HepG2 (cell line): ENCODE measurements at places on chromosomes 5 and 9. TPM values are rescaled to one million over a fixed set of nuclear protein-coding genes. Genes with fewer than 3 reads are reported as not detected.

Gene TLX3
- not detected in 2 replicates for total RNA-seq

Gene NEUROG1
- total RNA-seq: not detected in 2 replicates

DNA sequence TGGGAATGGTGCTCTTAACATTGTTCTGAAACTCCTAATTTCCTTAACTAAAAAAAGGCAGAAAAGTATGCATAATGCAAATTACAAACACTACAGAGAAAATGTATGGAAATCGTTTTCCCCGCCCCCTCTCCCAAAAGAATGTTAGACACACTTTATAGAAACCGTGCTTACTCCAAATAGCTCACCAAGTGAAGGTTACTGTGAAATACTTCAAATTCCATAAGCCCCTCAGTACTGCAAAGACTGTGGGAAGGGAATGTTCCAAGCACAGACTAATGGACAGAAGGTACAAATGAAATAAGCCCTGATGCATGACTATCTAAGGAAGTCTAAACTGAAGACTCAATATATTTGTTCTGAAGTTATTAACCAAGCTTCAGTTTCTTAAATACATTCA is 12.5 kb downstream of the MAPKAP1 start:
- DNase-seq: peak; percentile 74

Gene NR6A1
- 31.5 and 50.9 TPM in 2 replicates for total RNA-seq

DNA sequence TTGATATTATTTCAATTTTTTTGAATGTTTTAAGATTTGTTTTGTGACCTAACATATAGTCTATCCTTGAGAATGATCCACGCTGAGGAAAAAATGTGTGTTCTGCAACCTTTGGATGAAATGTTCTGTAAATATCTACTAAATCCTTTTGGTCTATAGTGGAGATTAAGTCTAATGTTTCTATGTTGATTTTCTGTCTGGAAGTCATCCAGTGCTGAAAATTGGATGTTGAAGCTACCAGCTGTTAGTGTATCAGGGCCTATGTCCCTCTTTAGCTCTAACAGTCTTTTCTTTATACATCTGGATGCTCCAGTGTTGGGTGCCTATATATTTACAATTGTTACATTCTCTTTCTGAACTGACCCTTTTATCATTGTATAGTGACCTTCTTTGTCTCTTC is 422.3 kb downstream of the TMEM232 start:
- DNase-seq: no peak

GRCh38 chr5:17944046-17944445 is 309.8 kb downstream of the TAF11L14 start:
- no peak for DNase-seq

DNA sequence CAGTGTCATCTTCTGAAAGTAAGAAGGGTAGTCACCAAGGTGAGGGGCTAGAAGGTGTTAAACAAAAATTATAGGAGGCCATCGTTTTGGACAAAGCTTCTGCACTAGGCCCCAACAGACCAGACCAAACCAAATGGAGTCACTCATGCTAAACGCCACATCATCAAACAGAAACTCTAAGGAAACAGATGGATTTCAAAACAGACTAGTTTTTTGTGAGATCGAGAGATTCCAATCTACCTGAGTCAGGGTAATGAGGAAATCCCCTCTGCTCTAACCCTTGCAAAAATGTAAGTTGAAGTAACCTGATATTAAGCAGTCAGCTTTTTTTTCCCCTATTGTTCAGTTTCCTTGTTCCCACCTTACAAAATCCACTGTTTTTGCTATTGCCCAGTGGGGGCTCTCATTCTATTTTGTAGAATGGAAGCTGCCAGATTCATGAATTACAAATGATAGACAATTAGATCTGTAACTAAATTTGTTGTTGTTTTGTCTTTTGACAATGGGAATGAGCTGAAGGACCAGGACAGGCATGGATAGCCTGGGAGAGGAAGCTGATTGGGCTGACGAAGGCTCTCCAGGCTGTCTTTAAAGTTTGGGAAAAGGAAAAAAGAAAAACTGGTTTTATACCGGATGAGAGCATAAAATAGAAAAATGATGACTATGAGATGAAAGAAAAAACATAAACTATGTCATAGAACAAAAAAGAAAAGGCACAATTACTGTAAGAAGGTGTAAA is 94.7 kb upstream of the ADAMTSL1 start:
- DNase-seq: no peak

DNA sequence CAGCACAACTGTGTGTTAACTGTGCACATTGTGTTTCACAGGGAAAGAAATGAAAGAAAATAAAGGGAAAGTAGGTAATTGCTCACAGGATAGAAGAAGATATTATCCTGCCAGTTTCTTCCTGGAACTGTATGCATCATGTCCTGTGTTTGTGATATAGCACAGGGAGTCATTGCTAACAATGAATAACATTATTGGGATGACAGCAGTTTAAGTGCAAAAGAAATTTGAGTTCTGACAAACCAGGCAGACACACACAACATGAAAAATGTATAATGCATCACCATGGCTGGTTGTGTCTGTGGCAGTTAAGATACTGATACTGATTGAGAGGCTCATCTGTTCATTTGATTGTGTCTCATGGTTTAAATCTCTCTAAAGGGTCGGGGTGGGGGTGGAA is 145.4 kb downstream of the SPATA31D1 start:
- no peak for DNase-seq

DNA sequence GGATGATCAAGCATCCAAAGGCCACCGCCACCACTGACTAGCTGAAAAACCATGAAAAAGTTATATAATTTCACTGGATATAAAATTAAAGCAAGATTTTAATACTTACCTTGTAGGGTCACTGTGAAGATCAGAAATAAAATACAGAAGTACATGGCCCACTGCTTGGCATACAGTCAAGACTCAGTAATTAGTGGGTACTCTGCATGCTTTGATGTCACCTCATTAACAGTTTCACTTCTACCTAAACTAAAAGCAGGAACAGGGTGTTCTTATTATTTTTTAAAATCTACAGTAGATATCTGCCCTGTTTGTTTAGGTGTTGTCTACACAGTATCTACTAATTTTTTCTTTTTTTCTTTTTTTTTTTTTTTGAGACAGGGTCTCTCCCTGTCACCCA is 66.4 kb downstream of the NFIB start:
- no peak for DNase-seq

- DNase-seq: no peak
Observed at GRCh38 chr9:118767571-118767970, 601.7 kb downstream of the BRINP1 start.

DNA sequence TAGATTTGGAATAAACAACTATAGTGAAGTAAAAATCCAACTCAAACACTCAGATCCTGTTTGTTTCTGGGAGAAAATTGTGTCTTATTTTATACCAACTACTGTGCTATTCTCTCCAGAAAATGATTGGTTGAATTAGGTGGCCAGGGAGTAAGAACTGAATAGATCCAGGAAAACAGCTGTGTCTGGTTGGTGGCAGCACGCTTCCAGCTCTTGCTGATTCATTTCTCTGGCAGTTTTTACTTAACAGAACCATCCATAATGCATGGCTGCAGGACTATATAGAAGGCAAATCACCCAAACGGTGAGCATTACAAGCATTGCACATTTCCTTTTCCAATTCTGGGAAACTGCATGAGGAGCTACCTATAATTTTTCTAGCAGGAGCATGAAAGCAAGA is 29.5 kb downstream of the DMAC1 start:
- no peak for DNase-seq

DNA sequence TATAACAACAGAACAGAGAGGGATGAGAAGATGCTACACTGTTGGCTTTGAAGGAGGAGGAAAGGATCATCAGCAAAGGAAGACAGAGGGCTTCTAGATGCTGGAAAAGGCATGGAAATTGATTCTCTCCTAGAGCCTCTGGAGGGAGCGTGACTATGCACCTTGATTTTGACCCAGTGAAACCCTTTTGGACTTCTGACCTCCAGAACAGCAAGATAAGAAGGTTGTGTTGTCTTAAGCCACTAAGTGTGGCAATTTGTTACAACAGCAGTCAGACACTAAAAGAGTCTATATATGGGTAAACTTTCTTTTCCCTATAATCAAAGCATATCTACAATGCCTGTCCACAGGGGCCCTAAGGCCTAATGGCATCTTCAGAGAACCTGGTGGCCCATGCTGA is 56.1 kb upstream of the MVB12B start:
- DNase-seq: no peak

Gene PCDHA3
- not detected in 2 replicates for total RNA-seq

GRCh38 chr9:5841771-5842573 is 9.1 kb upstream of the ERMP1 start:
- DNase-seq: no peak

DNA sequence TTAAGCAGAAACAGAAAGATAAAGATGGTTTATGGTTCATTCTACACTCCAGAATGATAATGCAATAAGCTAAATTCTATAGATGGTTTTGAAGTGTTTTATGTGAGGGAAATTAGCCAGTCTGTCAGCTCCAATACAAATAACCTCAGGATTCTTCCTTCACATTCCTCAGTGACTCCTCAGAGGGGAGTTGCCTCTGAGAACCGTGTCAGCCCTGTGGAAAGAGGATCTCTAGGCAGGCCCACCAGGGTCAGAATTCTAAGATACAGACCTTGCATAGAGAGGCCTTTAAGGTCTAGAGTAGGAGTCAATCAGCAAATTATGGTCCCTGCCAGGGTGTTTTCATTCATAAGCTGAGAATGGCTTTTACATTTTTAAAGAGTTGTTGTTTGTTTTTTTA is 26.6 kb downstream of the RUSC2 start:
- no peak for DNase-seq

DNA sequence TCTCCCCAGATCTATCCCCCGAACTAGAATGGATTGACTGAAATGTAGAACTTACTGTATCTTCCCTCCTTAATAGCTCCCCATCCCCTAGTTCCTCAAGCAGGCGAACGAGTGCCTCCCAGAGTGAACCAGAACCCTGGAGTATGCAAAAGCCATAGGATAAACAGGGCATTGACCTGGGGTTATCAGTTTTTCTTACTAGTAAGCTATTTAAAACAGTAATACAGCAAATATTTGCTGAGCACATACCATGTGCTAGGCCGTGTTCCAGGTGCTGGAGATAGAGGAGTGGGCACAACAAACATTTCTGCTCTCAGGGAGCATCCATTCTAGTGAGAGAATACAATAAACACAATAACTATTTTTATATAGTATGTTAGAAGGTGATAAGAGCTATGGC is 1.8 kb downstream of the SKP2 start:
- DNase-seq: peak; percentile 73
